Mucosa of descending colon (tissue), 3 donors: ENCODE measurements at places on chromosomes 5 and 9. TPM values are rescaled to one million over a fixed set of nuclear protein-coding genes. Genes with fewer than 3 reads are reported as not detected.
A peak's percentile ranks its signal among the peaks of the same experiment; 100 is the strongest.

Gene DIPK1B
- total RNA-seq = 10.0 TPM

Gene CCNH
- total RNA-seq = 56.6 TPM

Gene PJA2
- 76.5 TPM for total RNA-seq

DNA sequence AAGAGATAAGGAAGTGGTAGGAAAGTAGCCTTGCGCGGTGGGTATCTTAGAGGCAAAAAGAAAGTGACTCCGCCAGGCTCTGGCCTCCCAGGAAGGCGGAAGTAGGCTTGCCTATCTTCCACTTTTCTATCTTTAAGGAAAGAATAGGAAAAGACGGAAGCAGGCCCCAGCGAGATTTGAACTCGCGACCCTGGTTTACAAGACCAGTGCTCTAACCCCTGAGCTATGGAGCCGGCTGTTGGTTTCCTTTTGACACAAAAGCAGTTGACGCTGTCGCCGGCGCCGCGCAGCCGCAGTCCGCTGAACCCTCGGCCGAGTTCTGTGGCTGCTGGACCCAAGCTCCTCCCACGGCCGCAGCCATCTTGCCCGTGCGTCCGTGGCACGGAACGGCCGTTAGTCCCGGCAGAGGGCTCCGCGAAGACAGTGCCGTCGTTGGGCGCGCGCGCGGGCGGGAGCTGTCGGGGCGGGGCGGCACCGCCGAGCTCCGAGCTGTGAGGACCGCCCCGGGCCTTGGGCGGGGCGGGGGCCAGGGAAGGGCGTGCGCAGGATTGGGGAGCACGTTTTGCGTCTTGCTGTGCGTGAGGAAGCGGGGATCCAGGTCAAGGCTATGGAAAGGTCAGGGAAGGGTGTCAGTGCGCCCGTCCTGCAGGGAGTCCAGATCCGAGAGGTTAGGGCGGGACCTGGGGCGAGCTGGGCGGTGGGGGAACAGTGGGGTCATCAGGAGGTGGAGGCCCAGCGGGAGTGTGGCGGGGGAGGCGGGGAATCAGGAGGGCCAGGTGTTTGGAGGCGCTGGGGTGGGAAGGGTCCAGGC is 13.3 kb downstream of the TRIM7 start:
- peak; percentile 98 for DNase-seq

DNA sequence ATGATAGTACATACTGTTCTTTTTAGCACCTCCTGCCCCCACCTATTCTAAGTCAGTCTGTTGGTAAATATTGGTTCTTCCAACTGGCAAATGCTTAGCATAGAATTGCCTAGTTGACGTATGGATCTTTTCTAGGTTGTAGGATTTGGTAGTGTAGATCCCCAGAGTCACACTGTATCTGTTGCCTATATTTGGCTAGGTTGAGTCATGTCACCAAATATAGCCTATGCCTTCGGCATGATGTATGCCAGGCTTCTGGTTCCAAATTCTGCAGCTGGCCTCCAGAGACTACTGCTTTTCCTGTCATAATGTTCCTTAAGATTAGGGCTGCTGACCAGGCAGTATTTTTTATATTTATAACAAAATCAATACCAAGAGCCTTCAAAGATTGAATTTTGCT is 38.2 kb downstream of the CPEB4 start:
- DNase-seq = no peak

GRCh38 chr9:87343816-87344430 is 153.7 kb upstream of the DAPK1 start:
- DNase-seq = no peak

DNA sequence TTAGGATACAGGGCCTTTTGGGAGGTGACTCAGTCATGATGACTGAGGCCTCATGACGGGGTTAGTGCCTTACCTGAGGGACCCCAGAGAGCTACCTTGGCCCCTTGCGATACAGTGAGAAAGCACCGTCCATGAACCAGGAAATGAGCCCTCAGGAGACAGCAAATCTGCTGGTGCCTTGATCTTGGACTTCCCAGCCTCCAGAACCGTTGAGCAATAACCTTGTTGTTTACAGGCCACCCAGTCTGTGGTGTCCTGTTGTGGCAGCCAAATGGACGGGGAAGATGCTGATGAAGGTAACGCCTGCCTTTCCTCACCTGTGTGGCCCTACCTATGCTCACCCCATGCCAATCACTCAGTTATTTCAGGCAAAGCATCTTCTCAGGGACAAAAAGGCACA is 5.6 kb upstream of the GFPT2 start:
- DNase-seq = no peak

- DNase-seq = peak; percentile 70
These were observed 46.7 kb downstream of the GARNL3 start for GRCh38 chr9:127311239-127311741.

DNA sequence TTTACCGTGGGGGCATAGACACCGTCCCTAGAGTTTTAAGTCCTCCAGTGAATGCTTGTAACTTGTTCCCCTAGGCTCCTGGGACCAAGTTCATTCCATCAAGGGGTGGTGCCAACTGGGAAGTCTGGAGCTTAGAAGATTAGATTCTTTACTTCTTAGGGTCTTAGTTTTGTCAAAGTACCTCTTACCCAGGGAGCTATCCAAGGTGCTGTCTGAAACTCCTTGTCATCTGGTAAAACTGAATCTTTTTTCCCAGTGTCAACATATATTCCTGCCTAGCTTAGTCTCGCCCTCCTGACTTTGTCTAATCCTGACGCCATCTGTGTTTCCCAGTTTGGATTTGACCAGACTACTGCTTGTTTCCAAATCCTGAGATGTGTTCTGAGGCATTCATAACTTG is 41.6 kb downstream of the MAMDC2 start:
- DNase-seq = no peak

GRCh38 chr9:109011231-109011671 is 2.0 kb downstream of the CTNNAL1 start:
- no peak for DNase-seq

DNA sequence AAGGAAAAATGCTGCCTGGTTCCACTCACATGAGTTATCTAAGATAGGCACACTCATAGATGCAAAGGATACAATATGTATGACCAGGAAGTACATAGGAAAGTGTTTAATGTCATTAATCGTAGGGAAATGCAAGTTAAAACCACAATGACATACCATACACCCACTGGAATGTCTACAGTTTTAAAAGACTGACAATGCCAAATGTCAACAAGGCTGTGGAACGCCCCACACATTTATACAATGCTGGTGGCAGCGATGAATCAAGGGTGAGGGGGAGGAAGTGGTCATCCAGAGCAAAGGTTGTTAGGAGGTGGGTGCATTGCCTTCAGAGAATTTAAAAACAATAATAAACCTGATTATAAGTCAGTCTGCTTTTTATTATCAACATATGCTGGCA is 437.8 kb downstream of the ARHGEF28 start:
- no peak for DNase-seq

Gene TIFAB
- total RNA-seq = 0.28 TPM

GRCh38 chr9:71279151-71279739 is 157.8 kb upstream of the TRPM3 start:
- DNase-seq = no peak

- DNase-seq = no peak
These were observed 271.9 kb upstream of the ADAMTS16 start for GRCh38 chr5:4868140-4868735.

Gene IFNA13
- total RNA-seq = not detected

Gene PCDHGB2
- total RNA-seq = 1.5 TPM
